ENCODE measurements at places on chromosomes 4 and X. TPM values are rescaled to one million over a fixed set of nuclear protein-coding genes. Genes with fewer than 3 reads are reported as not detected.

The PNMA5 gene
- total RNA-seq, result 3.3 TPM

DNA sequence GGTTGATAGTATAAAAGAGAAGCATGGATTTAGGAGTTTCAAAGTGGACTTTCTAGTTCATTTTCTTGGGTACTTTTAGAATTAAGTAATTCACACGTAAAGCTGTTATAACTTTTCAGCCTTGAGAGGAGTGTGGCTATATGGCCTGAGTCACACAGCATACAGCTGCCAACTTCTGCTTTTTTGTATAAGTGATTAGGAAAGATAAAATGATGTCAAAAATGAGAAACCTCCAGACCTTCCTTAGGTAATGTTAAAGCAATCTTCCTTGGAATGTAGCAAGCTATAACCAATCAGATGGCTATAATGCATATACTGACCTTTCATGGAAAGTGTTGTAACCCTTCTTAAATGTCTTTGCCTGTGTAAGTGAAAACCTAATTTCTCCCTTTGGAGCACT is 39.2 kb downstream of the RAB40AL start:
- DNase-seq, result no peak

The BBS7 gene
- 48.0 TPM for total RNA-seq

DNA sequence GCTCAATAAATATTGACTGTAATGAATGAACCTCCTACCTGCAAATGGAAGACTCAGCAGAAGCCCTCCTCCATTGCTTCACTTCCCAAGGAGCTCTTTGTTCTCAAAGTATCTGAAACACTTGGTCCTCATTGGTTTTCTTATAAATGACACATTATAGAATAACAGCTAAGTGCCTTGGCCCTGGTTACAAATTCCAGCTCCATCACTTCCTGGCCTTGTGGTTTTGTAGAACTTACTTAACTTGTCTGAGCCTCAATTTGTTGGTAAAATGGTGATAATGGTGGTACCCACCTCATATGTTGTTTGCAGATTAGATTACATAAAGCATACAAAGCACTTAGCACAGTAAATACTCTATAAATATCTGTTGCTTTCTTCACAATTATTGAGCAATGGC is 25.2 kb upstream of the SMIM20 start:
- no peak for DNase-seq

The ITM2A gene
- total RNA-seq, result 181 TPM

- no peak for DNase-seq
Measured at GRCh38 chrX:47632666-47633065, 2.9 kb upstream of the CFP start.

The CLCN5 gene
- total RNA-seq, result 18.7 TPM

The OTUD4 gene
- 24.0 TPM for total RNA-seq

Data from spinal cord (tissue), 10 donors.